Left renal pelvis (tissue), 4 donors: ENCODE measurements at places on chromosomes 3 and 15. TPM values are rescaled to one million over a fixed set of nuclear protein-coding genes. Genes with fewer than 3 reads are reported as not detected.

C3orf49 gene
- 0.56 TPM for polyA plus RNA-seq

SCN11A gene
- 0.93 TPM for polyA plus RNA-seq

DNA sequence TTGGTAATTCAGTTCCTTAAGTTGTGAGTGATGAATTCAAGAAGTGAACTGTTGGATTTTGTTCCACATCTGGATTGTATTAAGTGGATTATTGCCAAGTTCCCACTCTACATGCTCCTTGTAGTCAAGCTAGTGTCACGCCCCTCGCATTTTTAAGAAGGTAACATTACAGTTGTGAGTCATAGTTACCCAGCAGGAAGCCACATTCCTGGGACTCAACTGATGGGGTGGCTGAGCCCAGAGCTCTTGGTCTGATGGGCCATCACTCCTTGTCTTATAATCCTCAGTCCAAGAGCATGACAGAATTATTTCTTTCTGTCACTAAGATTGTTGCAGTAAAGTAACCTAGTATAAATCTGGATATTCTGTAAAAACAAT, 102.7 kb downstream of the PTPRG start:
- DNase-seq = no peak

GRCh38 chr3:143928541-143929255, 42.9 kb upstream of the DIPK2A start:
- no peak for DNase-seq

DNA sequence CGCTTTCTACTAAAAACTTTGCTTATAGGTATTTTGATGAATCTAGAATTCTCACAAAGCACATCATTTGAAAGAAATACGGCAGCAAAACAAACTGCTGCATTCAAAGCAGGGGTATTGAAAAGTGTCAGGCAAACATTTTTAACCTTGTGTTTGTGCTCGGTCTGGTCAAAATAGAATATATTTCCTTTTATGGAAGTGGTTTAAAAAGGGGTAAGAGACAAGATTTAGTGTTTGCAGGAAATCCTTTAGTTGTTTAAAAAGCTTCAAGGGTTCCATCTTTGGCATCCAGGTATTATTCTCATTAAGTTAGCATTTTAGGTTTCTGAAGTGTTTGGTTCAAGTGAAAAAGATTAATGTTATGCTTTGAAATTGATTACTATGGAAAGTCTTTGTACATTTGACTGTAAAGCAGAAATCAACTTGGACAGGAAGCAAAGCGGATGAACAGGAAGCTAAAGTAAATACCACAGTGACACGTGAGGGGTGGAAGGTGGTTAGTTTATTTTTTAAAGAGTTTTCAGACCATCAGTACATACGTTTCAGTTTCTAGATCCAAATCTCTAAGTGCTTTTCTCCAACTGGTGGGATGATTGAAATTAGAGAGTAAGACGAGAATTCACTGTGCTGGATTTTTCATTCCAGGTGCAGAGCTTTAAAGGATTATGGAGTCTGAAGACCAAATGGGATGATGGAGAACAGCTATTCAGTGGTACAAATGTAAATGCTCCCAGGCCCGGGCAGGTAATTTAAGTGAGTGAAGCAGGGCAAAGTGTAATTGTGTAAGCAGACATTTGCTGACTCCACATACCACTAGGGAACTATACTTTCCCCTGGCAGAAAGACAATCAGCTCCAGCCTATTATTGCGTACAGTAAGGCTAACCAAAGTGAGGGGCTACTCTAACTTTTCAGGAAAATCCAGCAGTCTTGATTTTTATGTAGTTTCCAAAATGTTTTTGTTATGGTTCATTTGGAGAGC, 341.8 kb upstream of the TBL1XR1 start:
- no peak for DNase-seq

GRCh38 chr3:99562138-99562537, 76.3 kb upstream of the COL8A1 start:
- no peak for DNase-seq

GRCh38 chr15:98870788-98871187, 136.8 kb downstream of the PGPEP1L start:
- no peak for DNase-seq

GRCh38 chr3:135896613-135897012, 68.9 kb upstream of the PPP2R3A start:
- DNase-seq = no peak

GRCh38 chr3:196546537-196546936, 21.8 kb downstream of the WDR53 start:
- no peak for DNase-seq

DNA sequence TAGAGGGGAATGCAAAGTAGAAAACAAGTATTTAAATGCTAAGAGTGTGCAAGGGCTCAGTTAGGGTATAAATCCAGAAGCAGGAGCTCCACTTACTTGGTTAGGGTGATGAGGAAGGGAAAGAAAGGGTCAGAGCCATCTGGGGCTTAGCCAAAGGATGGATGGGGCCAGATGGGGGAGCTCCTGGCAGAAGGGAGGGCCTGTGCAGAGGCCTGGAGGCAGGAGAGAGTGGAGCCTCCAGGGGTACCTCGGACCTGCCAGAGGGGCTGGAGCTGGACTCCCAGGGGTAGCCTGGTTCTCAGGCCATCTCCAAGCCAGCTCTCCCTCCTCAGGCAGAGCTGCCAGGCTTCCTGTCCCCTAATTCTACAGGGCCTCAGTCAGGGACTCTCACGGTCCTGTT, 506.3 kb downstream of the SHQ1 start:
- DNase-seq = no peak

- no peak for DNase-seq
Measured at GRCh38 chr3:98763076-98763475, at the start of gene ST3GAL6. Gene ST3GAL6, plus strand, starts transcription at chr3:98763340. Its CDS starts 5,101 bp downstream, at chr3:98768441.
